ENCODE measurements at places on chromosomes 3 and 15.

DNA sequence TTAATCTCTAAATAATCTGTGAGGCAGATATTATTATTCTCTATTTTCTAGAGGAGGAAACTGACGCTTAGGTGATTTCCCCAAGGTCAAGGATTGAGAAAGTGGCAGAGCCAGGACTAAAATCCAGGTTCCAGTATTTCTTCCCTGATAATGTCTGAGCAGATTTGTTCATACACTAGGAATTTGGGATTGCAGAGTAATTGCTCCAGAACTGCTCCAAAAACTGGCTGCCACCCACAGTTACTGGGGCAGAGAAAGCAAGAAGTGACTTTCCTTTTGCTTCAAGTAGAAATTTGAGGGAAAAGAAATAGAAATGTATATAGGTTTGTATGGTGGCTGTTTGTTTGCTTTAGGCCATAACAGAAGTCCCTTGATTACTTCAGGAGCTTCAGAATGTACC lies 60.6 kb downstream of the SLC12A8 start:
- DNase-seq = no peak

- no peak for DNase-seq
These were observed 42.5 kb downstream of the EEFSEC start for GRCh38 chr3:128195802-128196201.

- peak; percentile 24 for DNase-seq
These were observed 25.2 kb downstream of the NIPA1 start for GRCh38 chr15:22811640-22812039.

- no peak for DNase-seq
These were observed 393.5 kb upstream of the ARRDC4 start for GRCh38 chr15:97566961-97567360.

DNA sequence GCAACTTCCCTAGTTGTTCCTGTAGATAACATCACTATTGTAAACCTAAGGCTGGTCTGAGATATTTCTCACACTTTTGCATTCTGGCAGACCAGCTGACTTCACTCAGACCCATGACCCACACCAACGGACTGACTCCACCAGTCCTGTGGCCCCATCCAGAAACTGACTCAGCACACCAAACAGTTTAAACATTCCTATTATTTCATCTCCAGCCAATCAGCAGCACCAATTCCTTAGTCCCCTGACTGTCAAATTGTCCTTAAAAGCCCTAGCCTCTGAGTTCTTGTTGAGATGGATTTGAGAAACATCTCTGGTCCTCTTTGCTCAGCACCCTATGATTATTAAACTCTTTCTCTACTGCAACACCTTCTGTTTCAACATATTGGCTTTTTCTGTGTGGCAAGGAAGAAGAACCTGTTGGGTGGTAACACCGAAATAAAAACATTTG lies 12.2 kb upstream of the IDH2 start:
- DNase-seq = no peak

DNA sequence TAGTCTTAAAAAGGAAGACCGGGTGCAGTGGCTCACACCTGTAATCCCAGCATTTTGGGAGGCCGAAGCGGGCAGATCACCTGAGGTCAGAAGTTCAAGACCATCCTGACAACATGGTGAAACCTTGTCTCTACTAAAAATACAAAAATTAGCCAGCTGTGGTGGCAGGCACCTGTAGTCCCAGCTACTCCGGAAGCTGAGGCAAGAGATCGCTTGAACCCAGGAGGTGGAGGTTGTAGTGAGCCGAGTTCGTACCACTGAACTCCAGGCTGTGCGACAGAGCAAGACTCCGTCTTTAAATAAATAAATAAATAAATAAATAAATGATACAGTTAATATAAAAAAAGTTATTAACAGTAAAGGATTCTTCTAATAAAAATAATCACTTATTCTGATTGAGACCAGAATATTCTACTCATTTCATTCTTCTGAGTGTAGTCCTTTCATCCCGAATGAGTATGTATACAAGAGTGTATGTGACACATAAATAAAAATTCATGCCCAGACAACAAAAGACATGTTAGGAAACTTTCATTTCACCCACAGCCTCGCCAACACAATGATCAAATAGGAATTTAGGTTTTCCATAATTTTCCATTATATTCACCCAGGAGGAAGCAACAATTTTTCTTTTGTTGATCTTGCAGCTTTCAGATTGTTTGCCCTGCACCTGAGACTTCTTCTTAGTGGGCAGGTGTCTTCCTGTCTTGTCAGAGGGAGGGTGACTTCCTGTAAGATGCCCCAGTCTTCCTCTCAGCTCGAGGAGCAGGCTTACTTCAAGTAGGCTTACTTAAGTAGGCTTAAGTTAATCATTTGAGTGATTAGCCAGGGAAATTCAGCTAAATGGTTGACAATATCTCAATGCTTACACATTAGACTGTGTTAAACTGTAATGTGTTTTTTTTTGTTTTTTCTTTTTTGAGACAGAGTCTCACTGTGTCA lies 7.8 kb upstream of the NUP210 start:
- no peak for DNase-seq

DNA sequence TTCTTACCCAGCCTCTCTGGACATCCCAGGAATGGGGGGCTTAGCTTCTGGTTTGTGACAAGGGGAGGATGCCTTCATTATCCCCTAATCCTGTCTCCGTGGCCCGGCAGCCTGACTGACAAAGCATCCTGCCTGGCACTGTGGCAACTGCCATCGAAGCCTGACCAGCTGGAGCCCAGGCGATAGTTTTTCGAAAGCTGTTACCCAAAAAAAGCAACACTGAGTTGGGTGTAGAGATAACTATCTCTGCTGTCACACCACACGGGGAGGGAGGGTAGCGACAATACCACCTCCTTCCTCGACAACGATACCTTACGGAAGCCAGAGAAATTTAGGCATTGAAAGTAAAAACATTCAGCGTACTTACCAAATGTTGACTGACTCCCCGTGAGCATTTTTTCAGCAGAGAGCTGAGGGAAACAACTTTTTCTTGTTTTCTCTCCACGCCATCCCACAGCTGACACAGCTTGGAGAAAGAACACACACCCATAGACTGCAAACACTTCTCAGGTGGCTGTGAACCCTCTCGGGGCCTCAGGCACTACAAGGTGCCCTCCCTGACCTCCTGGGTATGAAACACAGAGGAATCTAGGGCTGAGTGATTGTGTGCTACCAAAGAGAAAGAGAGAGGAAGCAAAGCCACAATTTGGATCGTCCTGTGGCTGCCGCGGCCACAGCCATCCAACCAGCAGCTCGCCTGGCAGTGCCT lies 361.9 kb upstream of the ICE2 start:
- peak; percentile 59 for DNase-seq

DNA sequence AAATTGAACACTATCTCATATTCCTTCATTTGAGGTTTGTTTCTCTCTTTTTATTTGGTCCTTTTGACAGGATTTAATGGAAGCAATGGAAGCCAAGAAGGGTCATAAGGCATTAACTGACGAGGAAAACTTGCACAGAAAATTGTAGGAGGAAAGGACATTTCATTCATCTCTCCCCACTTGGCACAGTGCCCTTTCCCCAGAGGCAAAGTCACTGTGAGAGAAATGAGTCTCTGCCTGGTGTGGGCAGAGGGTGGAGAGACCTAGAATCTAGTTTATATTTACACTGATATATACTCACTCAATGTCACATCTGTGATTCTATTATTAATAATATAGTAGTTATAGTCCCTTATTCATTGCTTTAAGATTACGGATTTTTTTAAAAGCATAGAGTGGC lies 324.6 kb upstream of the IL12A start:
- DNase-seq = no peak

DNA sequence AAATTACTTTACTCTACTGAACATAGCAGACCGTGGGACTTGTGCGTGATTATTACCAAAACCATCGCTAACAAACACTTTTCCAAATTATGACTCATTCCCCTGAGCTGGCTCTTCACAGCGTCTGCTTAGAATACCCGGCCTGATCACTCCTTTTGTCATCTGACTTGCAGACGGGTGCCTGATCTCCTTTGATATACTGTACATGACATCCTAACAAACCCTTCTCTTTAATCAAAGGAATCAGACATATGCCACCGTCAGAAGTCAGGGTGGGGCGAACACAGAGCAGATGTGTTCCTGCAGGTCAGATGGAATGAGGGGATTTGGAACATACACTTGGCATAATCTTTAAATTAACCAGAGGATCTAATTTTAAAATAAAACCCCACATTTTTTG lies 48.5 kb upstream of the SH3GL3 start:
- no peak for DNase-seq

DNA sequence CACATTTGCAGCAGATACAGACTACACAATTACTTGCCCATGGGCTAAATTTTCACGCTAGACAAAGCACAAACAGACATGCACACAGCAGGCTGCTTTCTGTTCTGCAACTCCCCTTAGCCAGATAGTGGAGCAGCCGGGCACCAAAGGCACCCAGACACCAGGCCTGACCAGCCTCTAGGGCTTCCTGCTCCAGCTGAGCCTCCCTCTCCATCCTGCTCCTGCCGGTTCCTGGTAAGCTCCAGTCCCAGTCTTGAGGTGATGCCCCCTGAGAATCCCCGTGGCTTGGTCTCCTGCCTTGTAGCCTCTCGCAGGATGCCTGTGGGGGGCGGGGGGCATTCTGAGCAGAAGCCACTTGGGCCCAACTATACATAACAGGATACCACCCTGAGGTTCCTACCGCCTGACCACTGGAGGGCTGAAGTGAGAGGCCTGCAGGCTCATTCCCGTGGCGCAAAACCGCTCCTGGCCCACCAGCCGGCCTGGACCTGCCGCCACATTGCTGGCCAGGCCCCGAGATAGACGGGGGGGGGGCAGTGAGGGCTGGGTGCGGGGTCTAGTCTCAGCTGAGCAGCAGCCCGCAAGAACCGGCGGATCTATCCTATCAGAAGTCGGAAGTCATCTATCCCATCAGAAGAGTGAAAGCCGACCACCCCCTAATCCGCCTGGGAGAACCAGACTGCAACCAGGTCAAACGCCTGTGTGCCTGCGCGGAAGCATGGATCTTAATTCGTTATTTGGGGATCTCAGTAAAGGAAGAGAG lies 3.9 kb downstream of the FOXL2 start:
- DNase-seq = no peak

- DNase-seq = no peak
These were observed 49.1 kb downstream of the IL1RAP start for GRCh38 chr3:190562866-190563510.

Measured in activated CD4-positive, alpha-beta T cell treated with anti-CD3 and anti-CD28 coated beads for 48 hours (primary cell).